ENCODE measurements at places on chromosomes 5 and 9.

GRCh38 chr5:75050415-75050814 lies 1.9 kb downstream of the GCNT4 start:
- no peak for DNase-seq

DNA sequence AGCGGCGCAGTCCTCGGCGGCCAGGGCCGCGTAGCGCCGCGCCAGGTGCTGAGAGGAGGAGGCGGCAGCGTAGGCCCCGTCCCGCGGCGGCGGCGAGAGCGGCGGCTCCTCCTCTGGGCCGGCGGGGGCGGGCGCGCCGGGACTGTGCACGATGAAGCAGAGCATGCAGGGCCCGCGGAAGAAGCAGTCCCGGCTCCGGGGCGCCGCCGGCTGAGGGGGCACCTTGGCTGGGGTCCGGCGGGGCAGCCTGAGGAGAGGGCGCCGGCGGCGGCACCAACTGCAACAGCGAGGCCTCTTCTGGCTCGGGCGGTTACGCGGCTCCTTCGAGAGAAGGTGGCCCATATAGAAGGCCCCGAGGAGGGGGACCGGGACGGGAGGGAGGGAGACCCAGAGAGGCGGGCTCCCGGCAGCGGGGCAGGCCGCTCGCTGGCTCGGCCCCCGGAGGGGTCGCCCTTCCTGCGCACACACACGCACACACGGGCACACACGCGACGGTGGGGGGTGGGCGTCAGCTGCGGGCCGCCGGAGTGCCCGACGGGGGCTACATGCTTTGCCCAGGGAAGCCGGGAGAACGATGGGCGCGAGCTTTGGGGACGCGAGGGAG lies 446 bp downstream of the FBXL17 start:
- DNase-seq, result peak; percentile 78

DNA sequence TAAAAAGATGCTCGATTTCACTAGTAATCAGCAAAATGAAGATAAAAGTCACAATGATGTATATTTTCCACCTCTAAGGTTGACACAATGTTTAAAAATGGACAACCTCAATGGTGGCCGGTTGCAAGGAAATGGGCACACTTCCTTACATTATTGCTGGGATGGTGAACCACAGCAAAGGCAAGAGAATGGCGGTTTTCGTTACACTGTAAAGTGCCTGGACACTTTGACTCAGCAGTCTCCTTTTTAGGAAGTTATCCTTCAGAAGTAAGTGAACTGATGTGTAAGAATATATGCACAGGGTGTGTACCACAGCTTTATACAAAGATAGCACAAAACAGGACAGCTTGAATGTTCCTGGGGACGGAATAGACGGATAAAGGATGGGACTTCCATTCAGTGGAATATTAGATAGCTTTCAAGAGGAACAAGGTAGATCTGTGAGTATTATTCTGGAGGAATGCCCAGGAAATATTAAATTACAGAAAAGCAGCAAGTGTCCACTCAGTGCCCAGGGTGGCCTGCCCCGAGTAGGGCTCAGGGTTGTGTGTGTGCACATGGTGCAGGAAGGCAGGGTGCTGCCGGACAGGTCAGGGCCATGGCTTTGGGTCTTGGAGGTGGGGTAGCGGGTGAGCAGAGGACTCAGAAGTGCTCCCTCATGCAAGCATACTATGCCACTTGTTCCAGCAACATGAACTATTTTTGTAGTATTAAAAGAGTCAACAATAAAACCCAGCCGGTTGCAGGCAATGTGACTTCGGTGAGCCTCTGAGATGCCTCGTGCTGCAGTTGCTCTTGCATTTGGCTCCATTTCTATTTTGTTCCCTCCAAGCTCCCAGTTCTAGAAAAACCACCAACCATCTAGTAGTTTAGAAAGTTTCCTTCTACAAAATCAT lies 24.5 kb downstream of the GADD45G start:
- DNase-seq, result no peak

- DNase-seq, result no peak
These were observed 31.1 kb downstream of the FBXO38 start for GRCh38 chr5:148414833-148415232.

GRCh38 chr9:134880484-134881312 lies at the start of gene FCN2:
Gene FCN2 (plus strand): TSS chr9:134880810. CDS start chr9:134880822, 12 bp downstream.
- no peak for DNase-seq

- DNase-seq, result no peak
These were observed 3.7 kb downstream of the ANXA1 start for GRCh38 chr9:73155377-73155776.
